ENCODE measurements at places on chromosomes 4 and X.

GRCh38 chr4:71065991-71066510 lies 72.6 kb downstream of the DCK start:
- no peak for DNase-seq

DNA sequence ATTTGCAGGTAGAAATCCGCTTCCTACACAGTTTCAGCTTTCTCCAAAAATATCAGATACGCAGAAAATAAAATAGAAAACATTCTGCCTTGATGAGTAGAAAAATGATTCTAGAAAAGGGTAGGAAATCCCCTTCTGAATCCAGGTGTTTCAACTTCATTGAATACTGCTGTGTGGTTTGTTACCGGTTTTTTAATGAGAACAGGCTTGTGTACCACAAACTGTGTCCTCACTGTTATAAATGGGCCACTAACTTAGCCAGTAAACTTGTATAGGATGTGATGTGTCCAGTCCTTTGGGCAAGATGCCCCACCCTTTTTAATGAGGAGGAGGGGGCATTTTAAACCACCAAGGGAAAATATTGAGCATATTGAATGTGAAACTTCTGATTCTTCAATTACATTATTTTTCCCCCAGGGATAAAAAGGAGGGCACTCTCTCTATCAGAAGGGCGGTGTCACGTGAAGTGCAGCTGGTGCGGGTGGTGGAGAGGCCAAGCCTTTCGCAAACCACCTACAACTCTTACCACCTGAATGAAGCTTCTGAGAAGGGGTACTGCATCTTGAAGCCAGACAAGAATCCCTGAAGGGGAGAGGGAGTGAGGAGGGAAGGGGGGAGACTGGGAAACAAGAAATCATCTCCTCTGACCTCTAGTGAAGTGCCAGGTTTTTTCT lies 4.5 kb downstream of the CXXC4 start:
- no peak for DNase-seq

GRCh38 chr4:149223659-149224058 lies 592.0 kb downstream of the IQCM start:
- DNase-seq = no peak

DNA sequence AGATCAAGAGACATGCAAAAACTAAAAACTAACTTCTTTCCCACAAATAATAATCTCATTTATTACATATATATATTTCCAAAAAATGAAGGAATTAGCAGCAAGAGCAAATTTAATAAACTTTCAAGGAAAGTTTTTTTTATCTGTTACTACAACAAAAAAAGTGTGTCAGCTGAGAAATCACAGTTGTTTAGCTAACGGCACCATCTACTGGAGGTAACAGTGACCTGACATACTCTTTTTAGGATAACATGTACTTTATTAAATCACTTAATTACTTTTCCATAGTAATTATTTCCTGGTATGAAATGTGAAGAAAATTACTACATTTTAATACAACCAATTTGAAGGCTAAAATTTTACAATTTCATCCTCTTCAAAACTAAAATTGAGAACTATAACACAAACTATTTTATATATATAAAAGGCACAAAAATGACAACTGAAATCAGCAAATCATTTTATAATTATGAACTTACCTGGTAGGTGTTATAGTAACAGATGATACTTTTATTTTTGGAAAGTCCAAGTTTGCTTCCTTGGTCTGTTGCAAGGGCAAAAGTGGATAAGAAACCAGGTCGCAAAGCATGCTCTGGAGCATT lies 9.1 kb downstream of the LAMTOR3 start:
- DNase-seq = no peak

- DNase-seq = no peak
Measured at GRCh38 chrX:15129412-15129811, 140.5 kb downstream of the ASB9 start.

GRCh38 chrX:25175743-25176142 lies 160.0 kb upstream of the ARX start:
- DNase-seq = no peak

GRCh38 chr4:477686-478085 lies 21.3 kb downstream of the ZNF721 start:
- DNase-seq = no peak

- DNase-seq = no peak
Measured at GRCh38 chr4:39305912-39306677, 60.1 kb downstream of the RFC1 start.

GRCh38 chrX:25083661-25084060 lies 67.9 kb upstream of the ARX start:
- no peak for DNase-seq

- no peak for DNase-seq
Measured at GRCh38 chr4:100086766-100087431, 103.4 kb downstream of the DDIT4L start.

- DNase-seq = no peak
Measured at GRCh38 chr4:5923376-5923775, 30.5 kb upstream of the CRMP1 start.

DNA sequence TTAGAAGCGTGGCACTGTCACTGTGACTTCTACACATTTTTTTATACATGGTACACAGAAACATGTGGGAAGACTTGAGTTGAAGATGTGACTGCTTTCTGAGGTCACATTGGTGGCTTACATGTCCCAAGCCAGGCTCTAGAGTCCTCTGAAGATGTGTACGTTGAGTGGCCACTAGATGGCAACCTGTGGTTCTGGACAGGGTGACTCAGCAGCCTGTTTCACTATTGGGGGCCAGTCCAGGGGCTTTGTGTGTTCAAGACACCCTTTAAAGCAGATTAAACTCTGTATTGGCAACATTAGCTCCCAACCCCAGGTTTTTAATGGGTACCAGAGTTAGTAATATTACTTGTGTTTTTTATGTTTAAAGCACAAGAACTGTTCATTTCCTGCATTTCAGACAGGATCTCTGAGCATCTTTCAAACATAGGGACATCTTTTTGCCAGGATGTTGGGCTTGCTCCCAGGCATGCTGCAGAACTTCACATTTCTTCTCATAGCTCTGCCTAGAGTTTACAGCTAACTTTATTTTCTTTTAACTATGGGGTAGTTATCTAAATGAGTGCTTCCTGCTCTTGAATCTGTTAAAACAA lies 53.0 kb downstream of the DCUN1D4 start:
- no peak for DNase-seq

- no peak for DNase-seq
Measured at GRCh38 chrX:112913807-112914206, 73.2 kb upstream of the AMOT start.

- peak; percentile 63 for DNase-seq
Measured at GRCh38 chr4:79049840-79050540, 110.8 kb upstream of the PAQR3 start.

GRCh38 chr4:165612936-165613335 lies 234.1 kb downstream of the CPE start:
- no peak for DNase-seq

GRCh38 chr4:184282251-184282713 lies 64.6 kb upstream of the ENPP6 start:
- DNase-seq = no peak

GRCh38 chr4:36141186-36141585 lies 103.1 kb downstream of the ARAP2 start:
- DNase-seq = no peak

DNA sequence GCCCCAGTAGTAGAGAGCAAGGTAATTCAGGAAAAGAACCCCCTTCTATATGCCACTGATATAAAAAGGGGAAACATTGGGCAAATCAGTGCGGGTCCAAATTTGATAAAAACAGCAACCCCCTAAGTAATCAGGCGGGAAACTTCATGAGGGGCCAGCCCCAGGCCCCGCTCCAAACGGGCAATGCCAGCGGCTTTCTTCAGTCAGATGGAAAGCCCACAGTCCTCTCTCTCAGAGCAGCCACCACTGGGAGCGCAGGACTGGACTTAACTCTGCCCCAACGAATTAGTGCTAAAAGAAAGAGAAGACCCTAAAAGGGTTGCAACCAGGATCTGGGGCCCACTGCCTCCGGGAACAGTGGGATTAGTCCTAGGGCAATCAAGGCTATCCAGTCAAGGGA lies 9.9 kb downstream of the MAGEA11 start:
- DNase-seq = no peak

GRCh38 chr4:9971711-9972110 lies 49.6 kb downstream of the SLC2A9 start:
- DNase-seq = peak; percentile 87

- no peak for DNase-seq
Measured at GRCh38 chr4:13530823-13531624, 13.3 kb downstream of the NKX3-2 start.

GRCh38 chr4:7326306-7326692 lies 108.4 kb downstream of the PSAPL1 start:
- DNase-seq = no peak

- no peak for DNase-seq
Measured at GRCh38 chr4:16034010-16034748, 49.6 kb downstream of the PROM1 start.

- no peak for DNase-seq
Measured at GRCh38 chr4:87015416-87015815, 80.6 kb downstream of the AFF1 start.

DNA sequence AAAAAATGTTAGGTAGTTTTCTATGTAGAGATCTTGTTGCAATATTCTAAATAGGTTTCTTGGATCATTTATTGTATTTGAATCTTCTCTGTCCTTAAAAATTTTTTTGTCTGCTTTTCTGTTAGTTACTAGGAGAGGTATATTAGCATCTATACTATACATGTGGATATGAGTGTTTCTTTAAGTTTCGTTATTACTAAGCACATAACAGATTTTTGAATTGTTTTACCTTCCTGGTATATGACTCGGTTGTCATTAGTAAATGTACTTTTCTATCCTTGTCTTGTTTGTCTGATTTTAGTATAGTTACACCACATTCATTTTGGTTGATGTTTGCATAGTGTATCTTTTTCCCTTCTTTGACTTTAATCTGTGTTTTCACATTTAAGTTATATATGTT lies 20.2 kb downstream of the PYURF start:
- DNase-seq = no peak

GRCh38 chrX:38804682-38805431 lies 3.6 kb downstream of the MID1IP1 start:
- DNase-seq = no peak

DNA sequence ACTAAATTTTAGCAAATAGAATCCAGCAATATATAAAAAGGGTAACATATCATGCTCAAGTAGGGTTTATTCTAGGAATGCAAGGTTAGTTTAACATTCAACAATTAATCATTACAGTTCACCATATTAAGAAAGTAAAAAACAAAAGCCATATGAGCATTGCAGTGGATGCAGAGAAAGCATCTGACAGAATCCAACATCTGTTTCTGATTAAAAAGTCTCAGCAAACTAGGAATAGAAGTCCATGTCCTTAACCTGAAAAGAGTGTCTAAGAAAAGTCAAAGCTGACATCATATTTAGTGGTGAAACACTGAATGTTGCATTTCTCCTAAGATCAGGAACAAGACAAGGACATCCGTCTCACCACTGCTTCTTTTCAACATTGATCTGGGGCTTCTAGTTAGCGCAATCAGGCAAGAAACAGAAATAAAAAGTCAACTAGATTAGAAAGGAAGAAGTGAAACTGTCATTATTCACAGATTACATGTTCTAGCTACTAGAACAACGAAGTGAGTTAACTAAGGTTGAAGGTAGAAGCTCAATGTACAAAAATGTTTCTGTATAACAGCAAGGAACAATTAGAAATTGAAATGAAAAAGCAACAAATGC lies 49.3 kb downstream of the MRPL1 start:
- no peak for DNase-seq

GRCh38 chr4:137249112-137249511 lies 283.2 kb downstream of the PCDH18 start:
- DNase-seq = no peak

DNA sequence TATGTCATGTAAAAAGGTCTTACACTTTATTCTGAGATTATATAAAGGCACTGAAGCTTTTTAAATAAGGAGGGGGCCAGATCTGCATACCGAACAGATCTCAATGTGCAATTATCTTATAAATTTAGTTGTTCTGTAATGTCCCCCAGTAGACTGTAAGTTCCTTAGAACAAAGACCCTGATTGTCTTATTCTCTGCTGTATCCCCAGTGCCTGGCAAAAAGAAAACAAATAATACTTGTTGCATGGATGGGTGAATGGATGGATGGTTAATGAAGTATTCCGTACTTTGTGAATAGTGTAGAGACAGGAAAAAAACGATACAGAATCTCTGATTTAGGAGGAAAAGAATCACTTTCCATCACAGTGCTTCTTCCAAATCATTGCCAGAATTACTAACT lies 141.5 kb downstream of the CHM start:
- DNase-seq = no peak

DNA sequence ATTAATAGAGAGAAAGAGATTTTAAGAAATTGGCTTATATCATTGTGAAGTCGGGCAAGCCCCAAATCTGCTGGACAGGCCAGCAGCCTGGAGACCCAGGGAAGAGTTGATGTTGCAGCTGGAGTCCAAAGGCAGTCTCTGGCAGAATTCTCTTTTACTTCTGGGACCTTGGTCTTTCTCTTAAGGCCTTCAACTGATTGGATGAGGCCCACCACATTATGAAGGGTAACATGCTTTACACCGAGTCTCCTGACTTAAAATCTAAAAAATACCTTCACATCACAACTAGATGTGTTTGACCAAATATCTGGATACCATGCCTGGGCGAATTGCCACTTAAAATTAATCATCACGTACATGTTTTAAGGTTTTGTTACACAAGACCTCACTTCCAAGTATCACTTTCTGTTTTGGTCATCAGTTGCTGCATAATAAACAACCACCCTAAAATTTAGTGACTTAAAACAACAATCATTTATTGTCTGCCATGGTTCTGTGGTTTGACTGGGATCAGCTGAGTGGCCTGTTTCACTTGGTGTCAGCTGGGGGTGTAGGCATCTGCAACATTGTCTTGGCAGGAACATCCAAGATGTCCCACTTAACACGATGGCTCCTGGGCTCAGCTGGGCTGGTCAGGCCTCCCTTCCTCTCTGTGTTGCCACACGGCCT lies 3.4 kb downstream of the CD38 start:
- no peak for DNase-seq

- DNase-seq = no peak
Measured at GRCh38 chr4:145808021-145808650, 128.2 kb downstream of the C4orf51 start.

GRCh38 chr4:13524504-13525243 lies 19.6 kb downstream of the NKX3-2 start:
- DNase-seq = no peak

GRCh38 chr4:114900934-114901333 lies 212.5 kb downstream of the NDST4 start:
- no peak for DNase-seq

DNA sequence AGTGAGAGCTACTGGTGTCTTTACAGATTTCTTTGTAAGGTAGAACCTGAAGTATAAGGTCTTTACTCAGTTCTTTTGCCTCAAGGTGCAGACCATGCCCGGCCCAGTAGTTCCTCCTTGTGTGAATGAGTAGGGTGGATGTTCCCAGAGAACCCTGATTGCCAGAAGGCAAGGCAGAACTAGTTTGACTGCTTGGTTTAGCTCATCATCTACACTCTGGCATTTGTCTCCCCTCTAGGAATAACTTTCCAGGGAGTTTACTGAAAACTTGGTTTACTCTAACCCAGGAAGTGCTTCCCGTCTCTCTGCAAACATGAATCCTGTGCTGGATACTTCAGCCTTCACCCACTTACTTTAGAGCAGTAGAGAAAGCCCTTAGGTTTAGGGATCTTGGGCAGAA lies 29.1 kb downstream of the MCUB start:
- no peak for DNase-seq

- DNase-seq = no peak
Measured at GRCh38 chrX:121782544-121782943, 735.1 kb downstream of the GLUD2 start.

- DNase-seq = no peak
Measured at GRCh38 chr4:58551676-58552075, 1441.5 kb upstream of the IGFBP7 start.

- DNase-seq = no peak
Measured at GRCh38 chr4:169418846-169419245, 148.1 kb upstream of the SH3RF1 start.

Measured in NCI-H1105 (cell line).